ENCODE measurements at places on chromosomes 2 and 18. TPM values are rescaled to one million over a fixed set of nuclear protein-coding genes. Genes with fewer than 3 reads are reported as not detected.
A peak's percentile ranks its signal among the peaks of the same experiment; 100 is the strongest.

DNA sequence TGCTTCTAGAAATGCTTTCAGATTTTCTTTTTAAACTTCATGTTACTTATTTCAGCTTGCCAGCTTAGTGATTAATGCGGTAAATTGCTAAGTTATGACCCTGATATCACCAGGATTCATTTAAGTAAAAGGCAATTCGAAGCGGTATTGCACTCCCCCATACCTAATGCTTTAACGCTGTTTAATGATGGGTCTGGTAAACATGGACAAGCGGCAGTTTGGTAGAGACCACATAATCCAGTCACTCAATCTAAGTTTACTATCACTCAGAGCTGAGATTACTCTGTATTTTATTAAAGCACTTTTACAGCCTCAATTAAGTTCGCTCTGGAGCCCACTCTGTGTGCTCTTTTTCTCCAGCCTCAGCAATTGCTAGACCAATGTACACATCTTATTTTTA lies 118.2 kb upstream of the SCN7A start:
- no peak for DNase-seq

DNA sequence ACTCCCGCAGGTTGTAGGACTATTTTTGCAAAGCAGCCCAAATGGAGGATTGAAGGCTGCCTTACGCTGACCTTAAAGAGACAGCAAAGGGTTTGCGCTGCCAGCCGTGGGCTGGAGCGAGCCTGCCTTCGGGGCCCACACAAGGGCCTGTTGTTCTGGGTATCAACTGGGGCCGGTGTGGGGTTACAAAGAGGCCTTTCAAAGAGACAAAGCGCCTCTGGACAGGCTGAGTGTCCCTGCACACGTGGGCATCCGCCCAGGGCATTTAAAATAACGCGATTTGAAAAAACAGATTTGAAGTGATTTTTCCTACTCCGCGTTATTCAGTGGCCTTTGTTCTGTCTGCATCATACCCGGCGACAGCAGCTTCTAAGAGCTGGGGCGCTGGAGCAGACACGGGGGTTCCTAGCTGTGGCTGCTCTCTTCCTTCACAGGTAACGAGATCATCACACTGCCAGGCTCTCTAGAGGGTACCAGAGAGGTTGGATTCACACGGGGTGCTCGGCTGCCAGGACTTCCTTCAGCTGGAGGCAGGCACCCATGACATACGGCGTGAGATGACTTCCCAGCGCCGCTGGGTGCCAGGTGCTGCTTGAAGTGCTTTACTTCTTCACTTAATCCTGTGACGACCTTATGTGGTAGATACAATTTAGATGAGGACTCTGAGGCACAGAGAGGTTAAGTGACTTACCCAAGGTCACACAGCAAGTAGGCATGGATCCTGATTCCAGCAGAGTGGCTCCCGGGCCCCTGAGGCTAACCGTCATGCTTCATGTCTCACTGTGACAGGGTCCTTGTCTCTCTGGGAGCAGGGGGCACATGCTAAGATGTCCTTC lies 32.2 kb downstream of the MAL start:
- DNase-seq, result no peak

DNA sequence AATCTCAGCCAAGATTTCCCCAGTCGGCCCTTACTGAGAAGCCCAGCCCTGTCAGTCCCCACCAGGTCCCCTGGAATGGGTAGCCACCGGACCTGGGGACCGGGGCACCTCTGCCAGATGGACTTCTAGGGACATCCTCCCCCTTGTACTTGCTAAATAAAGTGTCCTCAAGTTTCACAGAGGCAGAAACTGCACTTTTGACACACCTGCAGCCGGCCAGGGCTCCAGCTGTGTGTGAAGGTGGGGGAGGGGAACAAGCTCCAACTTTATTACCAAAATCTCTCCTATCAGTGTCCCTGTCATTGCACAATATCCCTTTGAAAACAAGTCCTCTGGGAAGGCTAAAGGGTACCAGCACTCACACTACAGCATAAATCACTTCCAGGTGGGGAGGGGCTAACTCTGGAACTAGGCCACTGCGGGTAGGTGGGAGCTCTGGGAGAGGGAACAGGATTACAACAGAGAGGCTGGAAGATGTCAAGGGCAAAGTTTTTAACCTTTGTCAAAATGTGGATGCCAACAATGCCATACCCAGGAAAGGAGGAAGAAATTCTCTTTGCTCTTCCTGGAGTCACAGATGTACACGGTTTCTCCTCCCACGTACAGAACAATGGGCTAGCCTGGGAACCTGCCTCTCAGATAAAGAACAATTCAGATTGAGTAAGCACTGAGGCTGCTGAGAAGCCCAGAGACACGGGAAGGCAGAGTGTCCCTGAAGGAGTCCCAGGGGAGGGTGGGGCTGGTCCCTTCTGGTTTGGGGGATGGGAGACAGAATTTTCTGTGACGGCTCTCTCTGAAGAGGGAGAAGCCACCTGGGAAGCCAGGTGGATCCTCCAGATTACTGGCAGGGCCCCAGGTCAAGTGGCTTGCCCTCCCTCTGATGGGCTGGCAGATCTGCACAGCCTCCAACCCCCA lies 11.0 kb downstream of the SDC1 start:
- no peak for DNase-seq

DNA sequence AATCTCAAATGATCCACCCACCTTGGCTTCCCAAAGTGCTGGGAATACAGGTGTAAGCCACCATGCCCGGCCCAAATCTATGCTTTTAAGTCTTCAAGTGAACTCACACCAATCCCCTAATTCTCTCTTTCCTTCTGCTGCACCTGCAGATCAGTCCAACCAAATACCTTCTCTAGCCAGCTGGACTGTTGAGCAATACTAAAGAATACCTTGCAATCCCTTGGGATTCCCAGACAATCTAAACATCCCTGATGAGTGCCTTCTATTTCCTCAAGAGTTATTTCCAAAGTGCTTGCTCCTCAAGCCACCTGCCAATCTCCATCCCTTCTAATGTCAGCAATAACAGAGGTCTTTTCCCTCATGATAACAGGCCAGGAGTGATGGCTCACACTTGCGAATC lies 48.6 kb downstream of the SF3B1 start:
- no peak for DNase-seq

DNA sequence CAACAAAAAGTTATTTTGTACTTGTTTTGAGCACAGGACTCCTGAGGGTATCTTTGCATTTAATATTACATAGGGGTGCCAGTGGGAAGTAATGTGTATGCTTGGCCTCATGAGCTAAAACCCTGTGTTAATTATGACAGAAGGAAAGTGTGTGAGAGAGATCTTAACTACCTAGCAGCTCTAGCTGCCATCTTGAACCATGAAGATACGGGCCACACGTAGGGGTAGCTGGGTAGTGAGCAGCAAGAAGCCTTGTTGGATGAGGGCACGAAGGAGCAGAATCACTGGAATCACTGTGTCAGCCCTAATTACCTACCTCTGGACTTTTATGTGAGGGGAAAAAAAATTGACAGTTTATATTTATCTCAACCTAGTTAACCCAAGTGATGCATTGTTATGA lies 15.4 kb upstream of the CASP10 start:
- no peak for DNase-seq

GRCh38 chr2:149828520-149829210 lies 241.1 kb upstream of the MMADHC start:
- no peak for DNase-seq

GRCh38 chr18:59853380-59853779 lies 46.4 kb upstream of the PMAIP1 start:
- DNase-seq, result no peak

DNA sequence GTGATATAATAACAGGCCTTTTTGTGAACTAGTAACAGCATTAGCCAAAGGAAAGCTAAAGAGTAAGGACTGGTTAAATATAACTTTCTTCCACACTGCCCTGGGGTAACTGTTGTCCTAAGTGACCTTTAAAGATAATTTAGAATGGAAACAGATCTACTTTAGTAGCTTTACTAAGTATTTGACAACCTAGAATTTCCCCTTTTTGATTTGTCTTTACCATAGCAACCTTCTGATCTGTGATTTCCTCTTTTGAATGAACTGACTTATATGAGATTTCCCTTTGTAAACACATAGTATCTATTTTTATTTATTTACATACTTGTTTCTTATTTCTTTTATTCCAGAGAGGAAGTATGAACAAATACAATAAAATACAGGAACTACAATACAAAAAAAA lies 10.5 kb upstream of the KLF7 start:
- DNase-seq, result no peak

- no peak for DNase-seq
These were observed 36.5 kb upstream of the ASNSD1 start for GRCh38 chr2:189624648-189625355.

GRCh38 chr2:99571533-99571932 lies 81.7 kb upstream of the REV1 start:
- DNase-seq, result no peak

DNA sequence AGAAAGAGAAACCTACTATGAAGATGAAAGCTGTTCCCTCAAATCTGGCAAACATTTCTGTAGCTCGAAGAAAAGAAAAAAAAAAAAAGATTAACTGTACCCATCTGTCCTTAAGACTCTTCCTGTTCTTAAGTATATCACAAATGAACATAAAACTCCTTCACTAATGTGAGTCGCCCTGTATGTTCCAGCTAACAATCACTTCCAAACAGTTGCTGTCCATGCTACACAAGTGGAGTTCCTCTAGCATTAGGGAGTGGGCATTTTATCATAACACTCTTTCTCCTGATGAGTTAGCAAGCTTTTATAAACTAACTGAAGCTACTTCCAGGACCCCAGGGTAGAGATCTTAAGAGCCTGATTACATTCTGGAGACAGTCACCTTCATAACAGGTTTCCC lies 5.8 kb downstream of the CUL3 start:
- DNase-seq, result no peak

- no peak for DNase-seq
These were observed 67.2 kb downstream of the PTRHD1 start for GRCh38 chr2:24725956-24726355.

- peak; percentile 70 for DNase-seq
These were observed 69.5 kb downstream of the ARL4C start for GRCh38 chr2:234427081-234428061.

GRCh38 chr2:40450066-40450795 lies 1.7 kb downstream of the SLC8A1 start:
- DNase-seq, result no peak

DNA sequence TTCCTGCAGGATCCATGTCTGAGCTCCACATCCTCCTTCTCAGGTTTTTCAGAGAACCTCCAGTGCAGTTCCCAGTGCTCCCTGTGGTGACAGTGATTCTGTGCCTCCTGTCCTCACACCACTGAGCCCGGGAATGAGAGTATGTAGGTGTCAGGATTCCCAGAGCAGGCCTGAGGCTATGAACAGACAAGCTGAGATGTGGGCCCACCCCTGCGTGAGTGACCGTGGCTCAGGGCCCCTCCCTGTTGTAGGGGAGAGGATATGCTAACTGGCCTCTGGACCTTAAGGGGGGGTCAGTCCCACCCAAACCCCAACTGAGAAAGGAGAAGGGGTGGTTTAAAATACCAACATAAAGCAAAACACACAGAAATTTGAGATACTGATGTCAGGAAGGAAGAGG lies 104.8 kb upstream of the RAB12 start:
- no peak for DNase-seq

GRCh38 chr2:27223416-27223815 lies 6.2 kb downstream of the CAD start:
- DNase-seq, result no peak

GRCh38 chr2:64838817-64839216 lies 150.4 kb upstream of the SLC1A4 start:
- DNase-seq, result peak; percentile 45

- no peak for DNase-seq
These were observed 68.7 kb upstream of the LYPD6 start for GRCh38 chr2:149261692-149262091.

DNA sequence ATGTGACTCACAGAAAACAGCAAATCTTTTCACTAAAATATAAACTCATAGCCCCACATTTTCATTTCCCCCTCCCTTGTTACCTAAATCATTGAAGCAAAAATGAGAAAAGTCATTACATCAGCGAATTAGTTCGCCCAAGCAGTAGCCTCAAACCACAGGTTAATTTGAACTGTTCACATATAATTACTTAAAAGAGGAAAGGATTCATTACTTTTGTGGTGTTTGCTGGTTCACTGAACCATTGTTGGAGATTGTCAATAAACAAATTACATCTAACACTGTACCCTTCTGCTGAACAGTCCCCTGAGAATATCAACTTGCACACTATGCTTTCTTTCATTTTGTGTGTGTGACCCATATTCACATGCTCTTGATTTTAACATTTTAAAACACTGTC lies 238.7 kb downstream of the ERBB4 start:
- DNase-seq, result no peak

- no peak for DNase-seq
These were observed 15.8 kb downstream of the TSHZ1 start for GRCh38 chr18:75226286-75226955.

DNA sequence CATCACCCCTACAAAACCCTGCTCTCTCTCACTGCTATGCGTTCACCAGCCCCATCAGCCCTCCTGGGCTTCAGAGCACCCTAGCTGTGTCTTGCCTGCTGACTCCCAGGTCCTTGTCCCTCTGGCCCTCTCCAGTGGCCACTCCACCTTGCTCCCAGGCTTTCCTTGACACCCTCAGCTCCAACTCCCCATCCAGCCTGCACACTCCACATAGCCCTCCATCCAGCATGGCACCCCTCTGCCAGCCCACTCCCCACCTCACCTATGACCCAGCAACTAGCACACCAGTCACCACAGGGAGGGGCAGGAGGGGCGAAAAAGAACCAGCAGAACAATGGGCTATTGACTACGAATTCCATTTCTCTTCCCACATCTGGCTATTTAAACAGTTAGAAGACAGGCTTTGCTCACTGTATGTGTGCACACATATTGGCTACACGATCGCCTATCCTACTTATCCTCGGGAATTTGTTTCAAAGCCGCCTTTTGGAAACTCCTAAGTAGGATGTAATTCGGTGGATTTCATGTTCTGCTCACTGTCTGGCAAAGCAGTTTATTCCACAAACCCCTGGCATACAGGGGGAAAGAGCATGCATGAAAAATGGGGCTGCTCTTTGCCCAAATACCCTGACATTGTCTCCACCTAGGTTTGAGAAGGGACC lies 195.3 kb downstream of the SMAD2 start:
- no peak for DNase-seq

DNA sequence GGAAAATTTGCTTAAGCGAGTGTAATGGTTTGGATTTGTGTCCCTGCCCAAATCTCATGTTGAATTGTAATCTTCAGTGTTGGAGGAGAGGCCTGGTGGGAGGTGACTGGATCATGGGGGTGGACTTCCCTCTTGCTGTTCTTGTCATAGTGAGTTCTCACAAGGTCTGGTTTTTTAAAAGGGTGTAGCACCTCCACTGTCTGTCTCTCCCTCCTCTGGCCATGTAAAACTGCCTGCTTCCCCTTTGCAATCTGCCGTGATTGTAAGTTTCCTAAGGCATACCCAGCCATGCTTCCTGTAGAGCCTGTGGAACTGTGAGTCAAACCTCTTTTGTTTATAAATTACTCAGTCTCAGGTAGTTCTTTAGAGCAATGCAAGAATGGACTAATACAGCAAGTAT lies 6.6 kb downstream of the YIPF4 start:
- no peak for DNase-seq

GRCh38 chr2:141941210-141941714 lies 189.6 kb downstream of the LRP1B start:
- no peak for DNase-seq

GRCh38 chr2:10522726-10523405 lies 74.7 kb upstream of the ODC1 start:
- DNase-seq, result no peak

BCL11A gene
- 1.4 TPM for polyA plus RNA-seq

TNFAIP6 gene
- 16.6 TPM for polyA plus RNA-seq

SIGLEC15 gene
- polyA plus RNA-seq, result 1.5 TPM

ASIC4 gene
- not detected for polyA plus RNA-seq

CRACDL gene
- polyA plus RNA-seq, result not detected

OSBPL1A gene
- 41.0 TPM for polyA plus RNA-seq

SCN7A gene
- polyA plus RNA-seq, result 7.0 TPM

C1GALT1C1L gene
- 0.51 TPM for polyA plus RNA-seq

ABCG8 gene
- polyA plus RNA-seq, result not detected

CAVIN2 gene
- 22.0 TPM for polyA plus RNA-seq

QPCT gene
- polyA plus RNA-seq, result 11.2 TPM

TGFA gene
- polyA plus RNA-seq, result not detected

All from AG04450 (cell line).